Stimulated activated CD8-positive, alpha-beta memory T cell treated with anti-CD3 and anti-CD28 coated beads, Interleukin-4, amount 100 ng/mL, for 1 hour (primary cell): ENCODE measurements at places on chromosomes 4 and X.

DNA sequence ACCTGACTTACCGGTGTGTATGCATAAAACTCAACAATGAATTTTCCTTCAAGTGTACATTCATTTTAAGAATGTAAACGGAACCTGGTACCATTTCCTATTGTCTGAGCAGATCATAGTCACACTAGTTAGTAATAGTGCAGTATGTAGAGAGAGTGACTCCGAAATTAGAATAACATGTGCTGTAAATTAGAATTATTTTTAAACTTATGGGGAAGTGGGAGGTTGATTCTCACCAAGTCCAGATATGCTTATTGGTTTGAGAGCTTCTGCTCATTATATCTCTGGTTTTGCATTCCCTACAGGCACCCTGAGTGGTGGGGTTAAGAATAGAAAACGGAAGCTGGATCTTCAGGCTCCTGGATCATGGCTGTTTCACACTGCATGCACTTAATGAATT, 39.6 kb downstream of the KLF3 start:
- DNase-seq: no peak

DNA sequence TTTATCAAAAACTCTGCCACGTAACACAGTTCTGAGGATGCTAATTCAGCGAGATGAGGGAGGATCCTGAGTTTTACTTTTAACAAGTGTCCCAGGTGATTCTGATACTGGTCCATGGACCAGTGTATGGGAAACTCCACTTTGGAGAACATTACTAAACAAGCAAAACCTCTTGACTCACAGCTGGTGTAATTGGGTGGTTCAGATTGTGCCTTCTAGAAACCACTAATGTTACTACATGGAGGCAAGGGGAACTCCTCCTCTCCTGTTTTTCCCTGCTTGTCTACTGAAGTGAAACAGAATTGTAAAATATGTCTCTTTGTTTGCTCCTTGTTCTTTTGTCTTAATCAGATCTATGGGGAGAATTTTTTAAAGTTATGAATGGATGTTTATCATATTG, 62.6 kb downstream of the FRAS1 start:
- no peak for DNase-seq

DNA sequence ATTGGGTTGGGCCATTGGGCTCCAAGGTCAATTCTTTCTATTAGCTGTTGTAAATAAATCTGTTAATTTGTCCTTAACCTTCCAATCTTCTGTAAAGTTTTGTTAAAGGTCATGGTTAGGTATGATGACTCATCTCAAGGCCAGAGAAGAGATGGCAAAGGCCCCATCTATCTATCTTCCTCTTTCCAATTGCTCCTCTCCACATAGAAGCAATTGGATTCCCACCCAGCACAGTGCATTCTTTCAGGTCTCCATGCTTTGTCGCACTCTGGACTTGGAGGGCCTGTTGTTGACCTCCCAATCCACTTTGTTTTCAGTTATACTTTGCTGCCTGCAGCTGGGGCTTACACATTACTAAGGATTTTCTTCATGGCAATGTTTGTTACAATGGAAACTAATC, 118.5 kb downstream of the MFAP3L start:
- no peak for DNase-seq

GRCh38 chr4:2698951-2699505, 57.1 kb downstream of the TNIP2 start:
- DNase-seq: no peak

DNA sequence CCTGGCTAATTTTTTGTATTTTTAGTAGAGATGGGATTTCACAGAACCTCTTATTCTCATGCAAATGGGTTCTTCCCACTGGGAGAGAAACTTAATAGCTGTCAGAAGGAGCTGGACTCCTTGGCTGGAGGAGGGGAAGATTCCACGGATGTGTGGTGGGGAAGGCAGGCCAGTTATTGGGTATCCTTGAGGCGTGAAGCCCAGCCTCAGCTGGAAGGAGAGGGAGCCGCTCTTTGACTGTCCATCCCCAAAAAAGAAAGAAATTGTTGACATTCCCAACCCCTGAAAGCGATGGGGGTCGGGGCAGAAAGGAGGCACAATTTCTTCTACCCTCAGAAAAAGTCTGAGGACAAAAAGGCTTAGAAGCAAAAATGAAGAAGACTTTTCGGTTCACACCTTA, 983.1 kb upstream of the PABPC4L start:
- DNase-seq: no peak

DNA sequence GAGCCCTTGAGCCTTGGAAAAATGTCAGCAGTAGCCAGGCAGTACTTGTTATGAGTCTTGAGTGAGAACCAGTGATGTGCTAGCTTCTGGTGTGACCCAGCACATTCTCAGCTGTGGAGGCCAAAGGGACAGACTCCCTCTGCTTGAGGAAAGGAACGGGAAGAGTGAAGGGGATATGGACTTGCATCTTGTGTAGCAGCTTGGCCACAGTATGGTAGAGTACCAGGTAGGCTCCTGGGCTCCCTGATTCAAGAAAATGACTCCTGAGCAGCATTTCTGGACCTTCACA, 1601.9 kb upstream of the ADGRL3 start:
- DNase-seq: no peak

DNA sequence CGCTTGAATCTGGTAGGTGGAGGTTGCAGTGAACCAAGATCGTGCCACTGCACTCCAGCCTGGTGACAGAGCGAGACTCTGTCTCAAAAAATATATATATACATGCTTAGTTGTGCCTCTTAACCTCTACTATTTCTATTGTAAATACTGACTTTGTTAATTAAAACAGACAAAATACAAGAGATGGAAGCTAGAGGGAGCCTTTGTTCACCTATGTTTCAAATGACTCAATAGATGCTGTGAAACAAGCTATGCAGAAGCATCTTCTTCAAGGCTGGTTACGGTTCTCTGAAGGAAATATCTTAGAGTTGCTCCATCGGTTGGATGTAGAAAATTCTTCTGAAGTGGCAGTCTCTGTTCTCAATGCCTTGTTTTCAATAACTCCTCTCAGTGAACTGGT, 6.2 kb downstream of the NCAPG start:
- DNase-seq: no peak

DNA sequence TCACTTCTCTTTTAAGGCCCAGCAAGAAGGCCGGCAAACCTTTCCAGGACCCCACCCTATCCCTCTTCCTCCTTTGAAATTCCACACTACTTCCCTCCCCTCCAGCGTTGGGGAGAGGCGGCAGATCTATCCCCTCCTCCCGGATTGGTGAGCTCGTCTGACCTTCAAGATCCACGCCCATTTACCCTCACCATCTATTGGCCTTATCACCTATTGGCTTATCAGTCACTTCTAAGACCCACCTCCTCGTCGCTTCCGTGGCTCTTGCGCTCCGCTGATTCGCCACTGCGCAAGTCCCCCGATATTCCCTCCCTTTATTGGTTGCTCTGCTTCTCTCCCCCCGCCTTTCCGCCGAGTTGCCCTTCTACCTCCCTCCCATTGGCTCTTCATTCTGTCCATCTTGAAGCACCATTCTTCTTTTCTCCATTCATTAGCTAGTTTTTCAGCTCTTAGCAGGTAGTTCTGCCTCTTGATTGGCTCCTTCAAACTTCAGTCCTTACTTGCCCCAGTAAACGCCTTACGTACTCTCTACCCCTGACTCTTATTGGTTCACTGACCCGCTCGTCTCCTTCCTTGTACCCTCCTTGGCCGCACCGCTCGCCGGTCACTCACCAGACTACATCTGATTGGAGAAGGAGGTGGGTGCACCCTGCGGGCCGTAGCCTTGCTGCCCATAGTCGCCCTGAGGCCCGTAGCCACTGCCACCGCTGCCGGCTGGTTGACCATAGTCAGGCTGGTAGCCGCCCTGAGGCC, 4.8 kb upstream of the PRICKLE3 start:
- DNase-seq: peak; percentile 68

GRCh38 chrX:153929576-153929975, 3.5 kb upstream of the ARHGAP4 start:
- DNase-seq: no peak

DNA sequence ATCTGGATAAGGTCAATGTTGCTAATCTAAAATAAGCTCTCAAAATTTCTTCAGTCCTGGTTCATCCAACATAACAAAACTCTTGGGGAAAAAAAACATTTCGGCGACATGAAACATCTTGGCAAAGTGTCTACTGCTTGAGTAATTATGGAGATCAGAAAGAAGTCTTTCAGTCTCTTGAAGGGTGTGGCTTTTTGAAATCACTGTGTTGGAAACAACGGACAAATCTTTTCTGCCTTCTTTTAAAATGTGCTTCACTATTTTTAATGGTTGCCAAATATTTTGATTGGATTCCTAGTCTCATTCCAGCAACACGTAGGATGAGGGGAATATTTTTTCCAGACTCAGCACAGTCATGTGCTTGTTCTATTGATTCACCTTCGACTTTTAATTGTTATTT, 138.6 kb downstream of the KLHL8 start:
- no peak for DNase-seq

DNA sequence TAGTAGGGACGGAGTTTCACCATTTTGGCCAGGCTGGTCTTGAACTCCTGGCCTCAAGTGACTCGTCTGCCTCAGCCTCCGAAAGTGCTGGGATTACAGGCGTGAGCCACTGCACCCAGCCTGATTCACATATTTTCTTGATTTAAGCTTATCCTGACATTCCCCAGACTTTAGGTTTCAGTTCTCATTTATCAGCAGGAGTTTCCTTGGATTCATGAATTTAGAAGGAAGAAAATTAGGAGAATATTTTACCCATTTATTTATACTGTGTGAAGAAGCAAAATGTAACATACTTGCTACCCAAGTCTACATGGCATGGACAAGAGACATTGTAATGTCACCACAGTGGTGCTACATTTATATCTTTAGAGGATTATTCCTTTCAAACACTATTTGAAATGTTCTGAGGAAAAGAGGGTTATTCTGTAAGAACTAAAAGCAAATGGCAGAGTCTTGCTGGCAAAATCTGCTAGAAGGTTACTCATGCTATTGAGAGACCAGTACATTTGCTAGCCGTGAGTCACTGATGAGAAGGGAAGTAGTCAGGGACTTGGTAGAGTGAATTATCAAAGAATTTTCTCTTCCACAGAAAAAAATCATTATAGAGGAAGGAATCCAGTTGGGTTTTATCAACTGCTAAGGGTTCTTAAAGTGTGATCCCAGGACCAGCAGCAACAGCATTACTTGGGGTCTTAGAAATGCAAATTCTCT, 26.1 kb upstream of the CFAP299 start:
- no peak for DNase-seq

DNA sequence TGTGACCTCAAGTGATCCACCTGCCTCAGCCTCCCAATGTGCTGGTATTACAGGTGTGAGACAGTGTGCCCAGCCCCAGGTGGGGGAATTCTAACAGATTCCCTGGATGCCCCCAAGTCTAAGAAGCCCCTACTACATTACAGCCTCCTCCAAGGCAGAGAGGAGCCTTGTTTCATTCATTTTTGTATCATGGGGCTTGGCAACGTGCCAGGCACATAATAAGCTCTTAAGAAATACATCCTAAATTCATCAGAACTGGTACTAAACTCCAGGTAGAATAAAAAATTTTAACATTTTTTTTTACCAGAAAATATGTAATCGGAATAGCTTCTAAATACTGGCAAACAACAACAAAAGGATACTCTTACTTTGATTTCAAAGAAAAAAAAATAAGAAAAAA, 127.1 kb downstream of the CHIC2 start:
- no peak for DNase-seq

DNA sequence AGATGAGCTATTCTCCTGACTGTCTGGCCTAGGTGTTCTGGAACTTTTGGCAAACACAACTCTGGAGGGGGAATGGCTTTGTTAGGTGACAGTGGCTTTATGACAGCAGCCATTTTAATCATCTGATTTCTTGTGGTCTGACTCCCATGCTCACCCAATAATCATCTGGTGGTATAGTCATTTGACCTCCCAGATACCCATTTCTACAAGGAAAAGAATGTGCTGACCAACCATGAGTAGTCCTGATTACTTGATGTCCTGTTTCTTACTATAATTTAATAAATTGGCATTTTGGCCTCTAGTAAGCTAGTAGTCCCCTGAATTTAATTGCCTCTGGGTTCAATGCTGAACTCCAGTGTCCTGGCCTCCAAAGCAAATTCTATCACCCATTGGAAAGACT, 109.9 kb upstream of the DUSP21 start:
- no peak for DNase-seq

GRCh38 chr4:26912810-26913209, 52.2 kb downstream of the STIM2 start:
- no peak for DNase-seq
